ENCODE measurements at places on chromosomes 2 and 18.

DNA sequence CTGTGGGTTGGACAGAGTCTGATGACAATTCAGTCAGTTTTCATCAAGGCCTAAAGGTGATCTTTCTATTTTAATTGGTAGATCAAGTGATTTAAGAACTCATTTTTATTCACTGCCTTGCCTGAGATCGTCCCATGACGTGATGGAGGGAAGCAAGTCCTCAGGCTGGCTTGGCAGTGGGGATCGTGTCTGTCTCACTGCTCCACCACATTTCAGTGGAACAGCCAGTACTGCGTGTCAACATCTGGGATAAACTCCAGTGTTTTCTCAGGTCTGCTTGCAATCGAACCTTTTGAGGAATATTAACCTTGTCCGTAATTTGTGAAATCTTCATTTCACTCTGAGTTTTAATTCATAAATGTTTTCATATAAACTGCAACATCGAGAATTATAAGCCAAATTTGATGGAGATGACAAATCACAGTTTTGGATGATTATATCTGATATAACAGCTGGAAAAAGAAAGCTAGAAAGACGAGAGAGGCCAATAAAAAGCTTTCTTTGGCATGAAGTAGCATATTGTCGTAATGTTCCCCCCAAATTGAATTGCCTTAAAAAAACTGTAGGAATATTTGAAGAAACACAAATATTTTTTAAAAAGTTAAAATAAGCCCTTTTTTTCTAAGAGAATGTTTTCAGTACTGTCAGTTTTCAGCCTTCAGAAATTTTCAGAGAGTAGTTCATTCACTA lies 414.7 kb upstream of the SPRED2 start:
- DNase-seq: no peak

GRCh38 chr18:39746201-39746600 lies 2180.6 kb upstream of the CELF4 start:
- DNase-seq: no peak

DNA sequence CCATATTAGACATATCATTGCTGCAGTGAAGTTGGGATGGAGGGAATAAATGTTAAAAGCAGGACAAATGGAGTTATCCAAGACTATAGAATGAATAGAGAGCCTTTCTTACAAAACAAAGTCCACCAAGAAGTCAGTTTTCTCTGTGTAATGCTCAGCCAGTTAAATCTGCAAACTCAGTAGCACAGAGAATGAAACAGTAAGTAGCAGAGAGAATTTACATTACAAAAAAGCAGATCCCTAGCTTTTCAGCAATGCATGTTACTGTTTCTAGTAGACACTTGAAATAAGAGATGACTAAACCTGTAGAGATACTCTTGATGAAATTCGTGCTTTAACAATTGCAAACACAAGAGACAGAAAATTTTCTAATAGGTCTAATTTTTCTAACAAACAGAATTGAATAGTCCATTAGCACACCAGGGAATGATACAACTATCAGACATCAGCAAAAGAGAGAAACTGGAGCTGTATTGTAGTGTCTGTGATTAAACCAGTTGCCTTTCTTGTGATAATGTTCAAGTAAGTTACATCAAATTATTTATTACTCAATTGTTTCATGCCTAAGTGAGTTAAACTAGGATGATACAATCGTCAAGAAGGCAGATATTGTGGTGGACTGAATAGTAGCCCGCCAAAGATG lies 322.2 kb upstream of the DDX18 start:
- no peak for DNase-seq

DNA sequence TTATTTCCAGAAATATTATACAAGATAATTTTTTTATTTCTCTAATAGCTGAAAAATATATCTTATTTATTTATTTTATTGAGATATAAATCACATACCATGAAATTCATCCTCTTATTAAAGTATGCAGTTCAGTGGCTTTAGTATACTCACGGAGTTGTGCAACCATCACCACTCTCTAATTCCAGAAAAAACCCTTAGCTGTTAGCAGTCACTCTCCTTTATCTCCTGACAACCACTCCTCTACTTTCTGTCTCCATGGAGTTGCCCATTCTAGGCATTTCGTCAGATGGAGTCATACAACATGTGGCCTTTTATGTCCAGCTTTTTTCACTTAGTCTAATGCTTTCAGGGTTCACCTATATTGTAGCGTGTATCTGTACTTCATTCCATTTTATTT lies 66.5 kb downstream of the TCF7L1 start:
- DNase-seq: no peak

DNA sequence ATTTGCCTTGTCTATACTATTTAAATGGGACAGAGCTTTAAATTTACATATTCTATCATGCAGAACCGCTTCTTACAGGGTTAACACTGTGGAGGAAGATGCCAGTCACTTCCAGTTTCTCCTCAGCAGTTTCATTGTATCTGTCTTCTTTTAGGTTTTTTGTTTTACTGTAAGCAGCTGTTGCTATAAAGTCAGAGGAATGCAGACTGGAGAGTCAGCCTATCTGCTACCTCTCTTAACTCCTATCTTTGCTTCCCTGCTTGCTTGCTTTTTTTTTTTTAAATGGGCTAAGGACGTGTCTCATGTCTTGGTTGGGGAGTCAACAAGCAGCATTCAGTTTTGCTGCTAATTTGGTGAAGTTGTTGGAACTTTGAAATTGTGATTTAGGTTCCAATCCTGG lies 8.9 kb downstream of the EPC2 start:
- no peak for DNase-seq

GRCh38 chr2:20443276-20443920 lies 3.5 kb upstream of the RHOB start:
- peak; percentile 37 for DNase-seq

DNA sequence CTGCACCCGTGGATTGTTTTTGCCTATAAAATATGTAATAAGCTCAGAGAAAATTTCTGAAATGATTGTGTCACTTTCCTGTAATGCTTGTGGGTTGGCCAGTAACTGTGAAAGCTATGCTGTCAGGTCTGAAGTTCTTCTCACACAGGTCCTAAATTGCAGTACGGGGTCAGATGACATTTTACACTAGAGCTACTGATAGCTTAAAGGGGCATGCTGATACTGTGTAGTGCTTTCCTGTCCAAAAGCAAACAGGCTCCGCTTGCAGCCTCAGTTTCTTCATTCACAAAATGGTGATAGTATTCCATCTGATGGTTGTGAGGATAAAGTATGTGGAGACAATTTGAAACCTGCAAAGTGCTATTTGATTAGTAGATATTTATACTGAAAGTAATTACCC lies 7.6 kb upstream of the FARSB start:
- DNase-seq: no peak

DNA sequence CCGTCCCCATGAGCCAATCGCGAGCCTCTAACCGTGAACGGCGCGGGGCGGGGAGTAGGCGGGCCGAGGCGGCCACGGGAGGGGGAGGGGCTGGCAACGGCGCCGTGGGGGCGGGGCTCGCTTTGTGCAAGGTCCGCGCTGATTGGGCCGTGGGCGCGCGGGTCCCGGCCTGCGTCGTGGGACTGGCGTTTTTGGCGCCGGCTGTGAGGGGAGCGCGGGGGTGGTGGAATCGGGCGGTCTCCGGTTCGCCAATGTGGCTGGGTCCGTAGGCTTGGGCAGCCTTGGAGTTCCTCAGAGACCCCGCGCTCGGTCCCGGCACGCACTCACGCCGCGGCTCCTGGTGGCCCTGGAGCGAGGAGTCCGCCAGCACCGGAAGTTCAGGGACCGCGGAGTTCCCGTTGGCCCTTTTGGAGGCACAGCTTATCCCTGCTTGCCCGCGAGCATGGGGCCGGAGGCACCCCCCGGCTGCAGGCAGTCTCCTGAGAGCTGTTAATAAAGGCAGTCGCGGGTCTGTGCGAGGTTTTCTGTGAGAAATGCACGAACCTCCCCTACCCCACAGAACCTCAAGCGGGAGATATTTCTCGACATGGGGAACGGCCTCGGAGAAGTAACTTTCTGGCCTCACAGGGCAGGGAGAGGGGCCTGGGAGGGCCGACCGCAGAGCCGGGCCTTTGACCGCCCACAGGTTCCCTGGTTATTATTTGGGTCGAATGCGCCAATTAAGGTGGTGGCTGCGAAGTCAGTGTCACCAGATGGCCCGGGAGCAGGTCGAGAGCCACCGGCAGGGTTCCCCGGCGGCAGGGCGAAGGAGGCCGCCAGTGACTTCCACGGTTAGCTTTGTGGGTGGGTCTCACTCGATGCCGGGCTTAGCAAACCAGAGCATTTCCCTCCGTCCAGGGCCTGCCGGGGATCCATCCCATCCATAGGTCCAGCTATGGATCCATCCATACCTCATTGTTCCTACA lies 574 bp upstream of the NCL start:
- DNase-seq: peak; percentile 98

- no peak for DNase-seq
These were observed 14.8 kb downstream of the FBXO48 start for GRCh38 chr2:68452158-68452900.

DNA sequence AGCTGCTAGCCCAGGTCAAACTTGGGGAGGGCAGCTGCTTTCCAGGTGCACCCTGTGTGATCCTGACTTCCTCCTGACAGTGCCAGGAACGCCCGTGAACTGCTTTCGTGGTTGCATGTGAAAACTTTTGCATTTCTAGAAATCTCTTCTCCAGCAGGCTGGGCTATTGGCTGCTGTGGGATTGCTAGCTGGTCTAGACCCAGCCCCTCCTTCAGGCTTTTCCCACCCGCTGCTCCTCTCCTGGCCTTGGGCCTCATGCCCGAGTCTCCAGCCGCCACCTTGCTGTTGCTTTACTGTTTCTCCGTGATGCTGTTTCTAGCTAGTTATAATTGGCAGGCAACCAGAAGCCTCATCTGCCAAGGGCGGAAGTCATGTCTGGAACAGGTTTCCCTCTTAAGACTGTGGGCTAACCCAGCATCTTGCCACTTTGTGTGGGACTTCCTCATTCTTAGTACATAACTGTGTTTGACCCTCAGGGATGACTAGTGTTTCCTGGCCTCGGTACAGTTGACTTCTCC lies 27.0 kb upstream of the MGAT4A start:
- peak; percentile 73 for DNase-seq

- no peak for DNase-seq
These were observed 351.7 kb downstream of the RAD51AP2 start for GRCh38 chr2:17166506-17166905.

DNA sequence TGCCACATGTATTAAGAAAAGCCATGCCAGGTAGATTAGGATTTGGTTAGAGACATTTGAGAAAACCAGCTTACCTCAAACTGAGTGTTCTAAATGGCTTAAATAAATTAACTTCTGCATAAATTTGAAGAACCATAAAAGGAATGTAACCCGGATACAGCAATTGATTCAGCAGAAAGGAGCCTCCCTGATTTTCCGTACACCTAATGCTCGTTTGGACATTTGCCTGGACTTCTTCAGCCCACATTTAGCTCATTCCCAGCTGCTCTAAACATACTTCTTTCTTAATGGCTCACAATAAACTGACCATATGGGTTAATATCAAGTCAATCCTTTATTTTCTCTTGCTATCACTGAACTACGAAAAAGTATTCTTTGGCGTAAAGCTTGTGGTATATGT lies 392.4 kb downstream of the ZNF516 start:
- DNase-seq: no peak

DNA sequence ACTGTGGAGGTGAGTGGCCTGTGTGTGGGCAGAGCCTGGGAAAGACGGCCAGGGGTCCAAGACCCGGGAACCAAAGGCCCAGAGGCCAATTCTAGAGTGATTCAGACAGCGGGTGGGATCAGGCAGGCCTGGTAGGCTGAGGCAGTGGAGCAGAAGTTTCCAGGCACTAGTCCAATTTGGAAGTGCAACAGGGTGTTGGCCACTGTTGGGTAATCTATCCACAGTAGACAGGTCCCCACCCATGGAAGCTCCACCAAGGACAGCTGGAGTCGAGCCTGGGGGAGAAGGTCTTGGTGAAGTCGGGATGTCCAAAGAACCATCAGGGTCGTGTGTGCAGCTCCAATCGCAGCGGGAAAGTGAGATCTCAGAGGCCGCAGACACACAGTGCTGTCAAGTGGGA lies 125.8 kb upstream of the COPS8 start:
- DNase-seq: no peak

GRCh38 chr2:73836141-73836943 lies 7.6 kb downstream of the STAMBP start:
- no peak for DNase-seq

- DNase-seq: no peak
These were observed 448.1 kb upstream of the VRK2 start for GRCh38 chr2:57598551-57598950.

DNA sequence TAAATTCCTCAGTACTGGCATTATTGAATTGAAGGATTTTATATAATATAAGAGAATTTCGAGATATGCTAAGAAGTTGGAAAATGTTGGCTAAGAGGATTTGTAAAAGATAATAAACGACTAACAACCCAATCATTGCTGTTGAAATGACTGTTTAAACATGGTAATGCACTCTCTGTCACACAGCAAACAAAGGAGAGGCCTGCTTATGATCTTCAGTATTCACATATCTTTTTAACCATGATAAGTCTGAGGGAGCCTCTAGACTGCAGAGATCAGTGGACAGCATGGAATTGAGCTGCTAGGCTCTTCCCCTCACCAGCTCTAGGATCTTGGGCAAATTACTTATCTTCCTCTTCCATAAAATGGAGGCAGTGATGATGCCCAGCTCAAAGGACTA lies 2.7 kb downstream of the KCTD18 start:
- no peak for DNase-seq

DNA sequence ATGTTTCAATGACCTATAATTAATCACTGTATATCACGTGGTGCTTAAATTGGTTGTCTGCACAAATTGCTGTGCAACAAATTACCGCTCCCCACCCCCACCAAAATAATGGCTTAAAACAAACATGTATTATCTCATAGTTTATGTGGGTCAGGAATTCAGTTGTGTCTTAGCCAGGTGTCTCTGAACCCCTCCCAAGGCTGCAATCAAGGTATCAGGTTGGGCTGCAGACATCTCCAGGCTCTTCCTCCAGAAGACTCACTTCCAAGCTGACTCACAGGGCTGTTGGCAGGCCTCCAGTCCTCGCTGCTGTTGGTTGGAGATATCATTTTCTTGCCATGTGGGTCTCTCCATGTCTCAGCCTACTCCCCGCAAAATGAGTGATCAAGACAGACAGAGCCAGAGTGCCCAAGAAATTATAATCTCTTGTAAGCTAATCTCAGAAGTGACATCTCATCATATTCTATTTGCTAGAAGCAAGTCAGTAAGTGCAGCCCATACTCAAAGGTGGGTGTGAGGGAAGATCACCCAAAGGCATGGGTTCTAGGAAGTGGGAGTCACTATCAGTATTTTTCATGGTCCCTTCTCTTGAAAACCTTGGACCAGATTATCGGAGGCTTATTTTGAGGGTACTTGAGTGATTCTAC lies 38.4 kb downstream of the SPC25 start:
- DNase-seq: no peak

DNA sequence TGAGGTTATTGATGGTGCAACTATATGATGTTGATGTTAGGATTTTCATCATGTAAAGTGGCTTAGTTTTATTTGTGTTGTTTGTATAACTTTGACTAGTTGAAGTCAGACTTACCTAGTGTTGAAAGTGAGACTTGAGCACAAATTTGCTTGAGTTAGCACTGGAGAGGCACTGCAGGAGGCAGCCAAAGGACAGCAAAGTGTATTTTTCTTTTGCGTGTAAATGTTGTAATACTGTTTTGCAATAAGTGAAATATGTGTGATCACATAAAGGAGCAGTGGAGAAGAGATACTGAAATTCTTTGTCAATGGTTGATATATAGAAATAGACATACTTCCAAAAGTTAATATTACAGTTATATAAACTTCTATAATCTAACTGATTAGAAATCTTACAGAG lies 332.0 kb upstream of the RAB12 start:
- DNase-seq: no peak

Measured in CD4-positive, alpha-beta T cell treated with Interleukin-15 for 4 hours (primary cell).